ENCODE measurements at places on chromosomes 6 and 20. TPM values are rescaled to one million over a fixed set of nuclear protein-coding genes. Genes with fewer than 3 reads are reported as not detected.

- no peak for DNase-seq
- H3K36me3 ChIP-seq, result no peaks in the 10 kb centered on the region
- H3K4me1 ChIP-seq, result peaks cover 9% of the 10 kb centered on the region
- no peaks in the 10 kb centered on the region for H3K27me3 ChIP-seq
These were observed 3.9 kb downstream of the MAP7 start for GRCh38 chr6:136546331-136546730.

DNA sequence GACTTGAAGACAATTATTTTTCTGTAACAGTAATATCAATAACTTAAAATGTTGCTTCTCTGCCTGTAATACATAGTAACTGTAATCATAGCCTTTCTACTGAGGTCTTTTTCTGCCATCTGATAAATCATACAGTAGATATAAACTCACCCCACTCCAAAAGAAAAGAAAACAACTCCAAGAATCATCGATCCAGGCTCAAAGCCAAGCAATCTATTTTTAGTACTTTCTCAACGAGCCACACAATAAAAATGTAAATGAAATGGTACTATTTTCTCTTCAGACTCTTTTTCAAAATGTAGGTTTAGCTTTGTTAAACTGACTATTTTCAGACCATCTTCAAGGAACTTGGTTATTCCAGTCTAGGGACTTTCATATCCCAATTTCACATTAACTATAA lies 493.3 kb downstream of the ADGRB3 start:
- DNase-seq, result no peak
- no peak overlapping the region for H3K4me3 ChIP-seq
- H3K27ac ChIP-seq, result no peak overlapping the region
- no peaks in the 10 kb centered on the region for H3K36me3 ChIP-seq

DNA sequence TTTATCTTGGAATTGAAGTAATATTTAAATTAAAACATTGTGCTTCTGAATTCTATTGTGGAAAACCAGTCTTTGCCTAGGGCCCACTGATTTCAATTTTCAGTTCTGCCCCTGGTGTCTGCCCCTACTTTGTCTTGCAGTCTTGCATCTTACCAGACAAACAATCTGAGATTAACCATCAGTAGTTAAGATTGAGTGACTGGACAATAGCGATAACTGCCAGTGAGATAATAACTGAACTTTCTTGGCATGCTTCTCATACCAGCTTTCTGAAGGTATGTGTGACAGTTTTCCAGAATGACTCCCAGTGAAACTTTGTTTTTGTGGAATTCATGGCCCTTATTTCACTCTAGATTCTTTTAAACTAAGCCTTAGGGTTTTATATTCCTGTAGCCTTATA lies 53.5 kb downstream of the KCNQ5 start:
- no peaks in the 10 kb centered on the region for H3K4me1 ChIP-seq
- H3K27ac ChIP-seq, result no peak overlapping the region
- H3K36me3 ChIP-seq, result no peaks in the 10 kb centered on the region
- H3K27me3 ChIP-seq, result no peaks in the 10 kb centered on the region
- no peak overlapping the region for H3K4me3 ChIP-seq

DNA sequence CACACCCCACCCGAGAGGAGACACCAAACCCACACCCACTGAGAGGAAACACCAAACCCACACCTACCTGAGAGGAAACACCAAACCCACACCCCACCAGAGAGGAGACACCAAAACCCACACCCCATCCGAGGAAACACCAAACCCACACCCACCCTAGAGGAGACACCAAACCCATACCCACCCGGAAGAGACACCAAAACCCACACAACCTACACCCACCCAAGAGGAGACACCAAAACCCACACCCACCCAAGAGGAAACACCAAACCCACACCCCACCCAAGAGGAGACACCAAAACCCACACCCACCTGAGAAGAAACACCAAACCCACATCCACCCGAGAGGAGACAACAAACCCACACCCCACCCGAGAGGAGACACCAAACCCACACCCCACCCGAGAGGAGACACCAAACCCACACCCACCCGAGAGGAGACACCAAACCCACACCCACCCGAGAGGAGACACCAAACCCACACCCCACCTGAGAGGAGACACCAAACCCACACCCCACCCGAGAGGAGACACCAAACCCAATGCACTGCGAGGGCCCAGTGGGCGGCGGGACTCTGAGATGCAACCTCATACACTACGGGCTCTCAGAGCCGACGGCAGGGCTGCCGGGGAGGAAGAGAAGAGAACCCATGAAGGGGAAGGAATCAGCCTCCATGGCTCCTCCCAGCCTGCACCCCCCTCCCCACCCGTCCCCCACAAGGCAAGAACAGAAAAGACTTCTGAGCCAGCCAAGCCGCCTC lies 83.3 kb downstream of the TAF4 start:
- H3K36me3 ChIP-seq, result no peaks in the 10 kb centered on the region
- no peaks in the 10 kb centered on the region for H3K27me3 ChIP-seq
- DNase-seq, result peak; percentile 14
- H3K4me3 ChIP-seq, result no peak overlapping the region
- peaks cover 3% of the 10 kb centered on the region for H3K4me1 ChIP-seq

GRCh38 chr6:117674503-117674902 lies 766 bp upstream of the NUS1 start:
- peaks cover 2% of the 10 kb centered on the region for H3K4me1 ChIP-seq
- H3K27me3 ChIP-seq, result no peaks in the 10 kb centered on the region
- no peak for DNase-seq

GRCh38 chr6:48032151-48032550 lies 78.8 kb downstream of the PTCHD4 start:
- H3K36me3 ChIP-seq, result no peaks in the 10 kb centered on the region
- no peak overlapping the region for H3K4me3 ChIP-seq
- no peak overlapping the region for H3K27ac ChIP-seq
- no peak for DNase-seq
- no peaks in the 10 kb centered on the region for H3K27me3 ChIP-seq

DNA sequence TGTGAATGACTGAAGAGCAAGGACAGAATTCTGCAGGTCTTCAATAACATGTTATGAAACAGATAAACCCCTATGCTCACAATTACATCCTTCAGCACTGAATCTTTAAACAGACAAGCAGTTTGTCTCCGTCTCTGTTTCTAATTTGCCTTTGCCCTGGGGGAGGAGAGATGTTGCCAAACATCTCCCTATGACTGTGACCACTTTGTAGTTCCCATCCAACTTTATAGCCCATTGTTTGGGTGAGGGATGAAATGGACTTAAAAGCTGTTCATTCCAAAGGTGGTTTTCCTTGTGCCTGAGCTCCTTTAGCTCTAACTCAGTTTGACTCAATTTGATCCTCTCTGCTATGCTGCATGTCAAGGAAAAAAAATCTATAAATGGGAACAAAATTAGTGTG lies 19.5 kb upstream of the ADTRP start:
- H3K4me3 ChIP-seq, result no peak overlapping the region
- H3K27me3 ChIP-seq, result no peaks in the 10 kb centered on the region
- H3K36me3 ChIP-seq, result no peaks in the 10 kb centered on the region

GRCh38 chr20:17625246-17626051 lies 55.6 kb downstream of the DSTN start:
- no peaks in the 10 kb centered on the region for H3K27me3 ChIP-seq
- H3K4me1 ChIP-seq, result no peaks in the 10 kb centered on the region
- DNase-seq, result peak; percentile 20
- H3K36me3 ChIP-seq, result no peaks in the 10 kb centered on the region
- no peak overlapping the region for H3K27ac ChIP-seq

DNA sequence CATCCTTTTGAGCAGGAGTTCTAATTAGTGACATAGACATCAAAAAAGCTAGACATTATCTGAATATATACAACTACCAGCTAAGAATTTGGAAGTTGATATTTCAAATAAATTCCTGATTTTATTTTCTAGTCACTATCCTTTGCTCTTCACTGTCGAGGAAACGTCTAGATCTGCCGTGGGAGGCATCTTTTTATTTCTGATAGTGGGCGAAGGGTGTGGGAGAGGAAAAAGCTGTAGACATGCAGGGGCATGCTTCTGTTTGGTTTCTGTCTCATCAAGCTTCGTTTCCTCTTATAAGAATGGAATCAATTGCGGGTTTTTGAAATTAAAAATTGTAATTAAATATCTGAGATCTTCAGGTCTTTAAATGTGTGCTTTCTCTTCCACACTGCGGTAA lies 16.2 kb upstream of the C6orf118 start:
- H3K4me3 ChIP-seq, result no peak overlapping the region
- no peaks in the 10 kb centered on the region for H3K36me3 ChIP-seq
- no peaks in the 10 kb centered on the region for H3K27me3 ChIP-seq
- no peak for DNase-seq
- no peaks in the 10 kb centered on the region for H3K4me1 ChIP-seq
- no peak overlapping the region for H3K27ac ChIP-seq

GRCh38 chr20:48295966-48296421 lies 510.7 kb upstream of the SULF2 start:
- DNase-seq, result no peak
- no peaks in the 10 kb centered on the region for H3K27me3 ChIP-seq
- H3K27ac ChIP-seq, result no peak overlapping the region
- no peaks in the 10 kb centered on the region for H3K36me3 ChIP-seq
- peaks cover 10% of the 10 kb centered on the region for H3K4me1 ChIP-seq
- no peak overlapping the region for H3K4me3 ChIP-seq

DNA sequence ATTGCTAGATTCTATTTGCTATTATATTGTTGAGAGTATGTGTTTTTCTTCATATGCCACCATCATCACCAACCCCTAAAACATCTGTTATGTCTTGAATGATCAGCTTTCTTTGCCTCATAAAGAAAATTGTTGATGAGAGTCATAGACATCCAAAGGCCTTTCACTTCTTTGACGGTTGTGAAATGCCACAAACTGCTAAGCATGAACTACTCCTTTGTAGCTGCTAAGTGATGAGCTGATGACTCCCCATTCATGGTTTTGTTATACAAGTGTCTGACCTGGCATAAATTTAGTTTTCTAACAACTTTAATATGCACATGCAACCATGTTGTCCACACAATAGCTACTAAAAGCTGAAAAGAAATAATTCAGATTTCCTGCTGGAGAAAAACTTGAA lies 684 bp upstream of the MED23 start:
- no peak overlapping the region for H3K27ac ChIP-seq
- no peaks in the 10 kb centered on the region for H3K27me3 ChIP-seq
- H3K4me1 ChIP-seq, result no peaks in the 10 kb centered on the region
- H3K4me3 ChIP-seq, result peak overlapping the region; percentile 78

DNA sequence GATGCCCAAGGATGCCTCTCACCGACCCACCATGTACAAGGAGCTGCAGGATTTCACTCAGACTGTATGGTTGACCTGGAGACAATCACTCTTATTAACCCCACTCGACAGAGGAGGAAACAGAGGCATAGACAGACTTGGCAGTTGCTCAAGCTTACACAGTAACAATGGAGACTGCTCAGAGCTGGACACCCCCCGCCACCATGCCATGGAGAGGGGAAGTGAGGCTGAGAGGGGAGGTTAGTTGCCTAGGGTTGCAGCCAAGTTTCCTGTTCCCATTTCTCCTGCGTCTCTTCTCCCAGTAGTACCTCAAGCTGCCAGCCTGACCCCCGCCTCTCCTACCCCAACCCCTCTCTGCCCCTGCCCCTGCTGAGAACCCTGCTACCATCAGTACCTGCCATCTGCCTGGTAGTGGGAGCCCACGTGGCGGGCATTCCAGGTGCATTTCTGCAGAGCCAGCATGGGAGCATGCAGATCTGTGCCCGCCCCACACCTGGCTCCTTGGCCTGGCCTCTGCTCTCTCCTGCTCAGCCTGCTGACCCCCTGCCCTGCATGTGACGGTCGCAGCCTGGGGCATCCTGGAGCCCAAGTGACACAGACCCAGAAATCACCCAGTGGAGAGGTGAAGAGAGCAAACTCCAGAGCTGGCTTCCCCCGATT lies 157.7 kb downstream of the PREX1 start:
- H3K4me3 ChIP-seq, result no peak overlapping the region
- DNase-seq, result no peak
- H3K4me1 ChIP-seq, result peaks cover 9% of the 10 kb centered on the region
- H3K27ac ChIP-seq, result no peak overlapping the region
- no peaks in the 10 kb centered on the region for H3K36me3 ChIP-seq
- no peaks in the 10 kb centered on the region for H3K27me3 ChIP-seq

- H3K4me3 ChIP-seq, result no peak overlapping the region
- H3K4me1 ChIP-seq, result no peaks in the 10 kb centered on the region
- H3K36me3 ChIP-seq, result no peaks in the 10 kb centered on the region
These were observed 542.3 kb downstream of the QKI start for GRCh38 chr6:163956571-163957407.

- no peaks in the 10 kb centered on the region for H3K27me3 ChIP-seq
- no peak overlapping the region for H3K4me3 ChIP-seq
- no peaks in the 10 kb centered on the region for H3K36me3 ChIP-seq
- H3K4me1 ChIP-seq, result peaks cover 5% of the 10 kb centered on the region
These were observed 1.5 kb upstream of the MTO1 start for GRCh38 chr6:73460056-73460455.

GRCh38 chr6:93373445-93373844 lies 45.9 kb downstream of the EPHA7 start:
- DNase-seq, result no peak
- H3K4me1 ChIP-seq, result no peaks in the 10 kb centered on the region
- no peaks in the 10 kb centered on the region for H3K27me3 ChIP-seq

Gene TRIM15
- total RNA-seq, result 0.72 TPM

Gene RBM24
- 6.5 TPM for total RNA-seq

Gene CD24
- 0.20 TPM for total RNA-seq

Gene HLA-F
- 21.3 TPM for total RNA-seq

Gene HRH3
- not detected for total RNA-seq

Gene CAP2
- total RNA-seq, result 4.5 TPM

Gene SLC12A5
- total RNA-seq, result 1.2 TPM

Gene SIRPD
- total RNA-seq, result not detected

Gene ZSCAN12
- total RNA-seq, result 11.4 TPM

Gene KIF25
- total RNA-seq, result not detected

Gene SAPCD1
- total RNA-seq, result 0.94 TPM

Gene SLA2
- 0.23 TPM for total RNA-seq
